Fibroblast of skin of scalp (primary cell): ENCODE measurements at places on chromosomes 3 and 15.

- DNase-seq = no peak
These were observed 109.8 kb downstream of the PLCH1 start for GRCh38 chr3:155635056-155635455.

DNA sequence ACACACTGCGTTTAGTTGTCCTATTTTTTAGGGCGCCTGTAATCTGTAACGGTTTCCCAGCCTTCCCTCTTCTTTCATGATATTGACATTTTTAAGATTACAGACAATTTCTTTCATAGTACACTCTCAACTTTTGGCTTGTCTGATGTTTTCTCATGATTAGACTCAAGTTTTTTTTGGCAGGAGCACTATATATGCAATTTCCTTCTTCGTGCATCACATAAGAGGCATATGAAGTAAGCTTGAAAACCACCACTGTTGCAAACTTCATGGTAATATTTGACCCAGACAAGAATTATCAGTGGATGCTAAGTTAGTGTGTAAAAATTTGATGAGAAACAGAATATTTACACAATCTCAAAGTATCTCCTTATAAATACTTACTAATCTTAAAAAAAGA, 119.2 kb upstream of the CMC1 start:
- DNase-seq = peak; percentile 30

- DNase-seq = no peak
These were observed 19.1 kb upstream of the VILL start for GRCh38 chr3:37971467-37971866.

DNA sequence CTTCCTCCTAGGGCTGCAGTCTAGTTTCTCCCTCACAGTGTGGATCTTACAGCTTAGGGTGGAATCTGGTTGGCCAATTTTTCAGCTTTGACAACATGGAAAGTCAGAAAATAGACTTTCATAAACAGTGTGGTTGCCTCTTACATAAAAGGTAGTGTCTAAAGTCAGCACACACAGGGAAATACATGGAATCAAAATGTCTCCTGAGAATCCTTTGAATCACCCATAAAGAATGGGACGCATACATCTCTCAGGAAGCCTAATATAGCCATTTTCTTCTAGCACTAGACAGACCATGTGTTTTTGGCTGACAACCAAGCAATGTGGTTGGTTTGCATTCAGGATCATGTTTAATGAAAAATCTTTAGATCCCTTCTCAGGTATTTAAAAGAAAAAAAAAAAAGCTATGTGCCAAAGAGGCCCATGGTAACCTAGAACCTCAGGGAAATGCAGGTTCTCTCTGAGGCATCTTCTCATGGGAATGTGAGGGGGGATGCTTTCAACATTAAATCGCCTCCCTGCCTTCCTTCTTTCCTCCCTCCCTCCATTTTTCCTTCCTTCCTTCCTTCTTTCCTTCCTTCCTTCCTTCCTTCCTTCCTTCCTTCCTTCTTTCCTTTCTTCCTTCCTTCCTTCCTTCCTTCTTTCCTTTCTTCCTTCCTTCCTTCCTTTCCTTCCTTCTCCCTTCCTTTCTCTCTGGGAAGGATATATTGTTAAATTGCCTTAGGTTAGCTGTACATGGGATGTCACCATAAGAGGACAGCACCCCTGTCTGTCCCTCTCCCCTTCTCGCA, 34.3 kb upstream of the ZBTB38 start:
- DNase-seq = peak; percentile 96

GRCh38 chr3:185630182-185630622, 44.1 kb downstream of the SENP2 start:
- DNase-seq = peak; percentile 54

DNA sequence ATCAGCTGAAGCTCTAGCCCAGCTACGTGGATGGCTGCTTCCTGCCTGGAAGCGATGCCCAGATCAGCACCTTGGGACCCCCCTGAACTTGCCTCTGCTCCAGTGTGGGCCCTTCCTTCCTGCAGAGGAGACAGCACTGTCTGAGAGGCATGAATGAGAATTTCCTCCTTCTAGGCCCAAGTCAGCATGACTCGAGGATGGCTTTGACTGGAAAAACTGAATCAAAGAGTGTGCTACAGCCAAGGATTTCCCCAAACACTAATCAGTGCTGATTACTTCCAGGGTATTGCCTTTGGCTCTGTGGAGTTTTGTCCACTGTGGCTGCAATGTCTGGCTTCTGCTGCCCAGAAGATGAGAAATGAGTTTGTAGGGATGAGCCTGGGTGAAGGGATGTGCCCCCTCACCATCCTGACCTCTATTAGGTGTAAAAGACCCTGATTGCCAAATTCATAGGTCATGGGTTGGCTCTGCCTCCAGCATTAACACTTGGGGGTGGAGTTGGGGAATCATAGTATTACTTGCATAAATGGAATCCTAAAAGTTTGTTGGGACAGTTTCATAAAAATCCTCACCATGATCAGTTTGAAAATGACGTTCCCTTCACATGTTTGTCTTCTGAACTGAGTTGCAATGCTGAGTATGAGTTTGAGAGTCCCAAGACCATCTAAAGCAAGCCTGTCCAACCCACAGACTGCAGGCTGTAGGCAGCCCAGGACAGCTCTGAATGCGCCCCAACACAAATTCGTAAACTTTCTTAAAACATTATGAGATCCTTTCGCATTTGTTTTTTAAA, 36.7 kb downstream of the FLNB start:
- DNase-seq = peak; percentile 46

DNA sequence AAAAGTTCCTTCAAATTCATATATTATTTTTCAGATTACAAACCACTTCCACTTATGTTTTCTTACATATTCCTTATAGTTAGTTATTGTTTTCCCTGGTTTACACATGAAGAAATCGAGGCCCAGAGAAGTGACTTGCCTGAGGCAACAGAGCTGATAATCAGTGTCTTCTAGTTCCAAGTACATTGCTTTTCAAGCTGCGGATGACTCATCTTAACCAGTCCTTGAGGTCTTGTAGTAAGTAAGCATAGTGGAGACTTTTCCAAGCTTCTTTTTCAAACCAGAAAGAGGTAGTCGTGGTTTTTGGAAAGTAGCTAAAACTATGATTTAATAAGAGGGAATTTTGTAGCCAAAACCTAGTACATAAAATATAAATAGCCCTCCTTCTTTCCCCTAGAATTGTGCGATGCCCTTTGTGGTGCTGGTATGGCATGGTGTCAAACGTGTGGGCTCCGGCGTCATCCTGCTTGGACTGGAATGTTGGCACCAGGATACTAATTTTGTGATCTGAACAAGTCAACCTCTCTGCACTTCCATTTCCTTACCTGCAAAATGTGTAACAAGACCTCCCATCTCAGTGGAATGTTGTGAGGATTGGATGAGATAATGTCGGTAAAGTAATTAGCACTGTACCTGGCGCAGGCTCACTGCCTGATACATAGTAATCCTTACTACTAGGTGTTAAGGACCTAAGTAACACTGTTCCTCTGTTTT, 19.0 kb upstream of the DLG1 start:
- DNase-seq = peak; percentile 88

DNA sequence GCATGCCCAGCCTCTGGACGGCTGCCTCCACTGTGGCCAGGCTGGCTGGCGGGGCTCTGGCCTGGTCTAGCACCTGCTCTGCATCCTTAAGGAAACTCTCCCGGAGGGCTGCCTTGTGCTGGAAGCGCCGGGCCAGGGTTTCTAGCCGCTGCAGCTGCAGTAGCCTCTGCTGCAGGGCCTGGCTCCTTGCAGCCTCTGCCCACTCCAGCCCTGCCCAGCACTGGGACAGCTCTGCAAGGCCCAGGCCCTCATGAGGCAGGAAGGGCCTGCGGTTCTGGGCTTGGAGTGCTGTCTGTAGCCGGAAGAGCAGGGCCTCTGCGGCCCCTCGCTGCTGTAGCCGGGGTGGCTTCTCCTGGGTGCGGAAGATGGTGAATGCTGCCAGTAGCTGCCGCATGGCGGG, 8.0 kb downstream of the SPTBN5 start:
- no peak for DNase-seq

GRCh38 chr3:37346227-37347005, 172.0 kb upstream of the LRRFIP2 start:
- no peak for DNase-seq

GRCh38 chr15:75659928-75660645, 12.4 kb downstream of the SNX33 start:
- no peak for DNase-seq

- no peak for DNase-seq
These were observed 21.7 kb upstream of the PLSCR1 start for GRCh38 chr3:146566138-146566537.

DNA sequence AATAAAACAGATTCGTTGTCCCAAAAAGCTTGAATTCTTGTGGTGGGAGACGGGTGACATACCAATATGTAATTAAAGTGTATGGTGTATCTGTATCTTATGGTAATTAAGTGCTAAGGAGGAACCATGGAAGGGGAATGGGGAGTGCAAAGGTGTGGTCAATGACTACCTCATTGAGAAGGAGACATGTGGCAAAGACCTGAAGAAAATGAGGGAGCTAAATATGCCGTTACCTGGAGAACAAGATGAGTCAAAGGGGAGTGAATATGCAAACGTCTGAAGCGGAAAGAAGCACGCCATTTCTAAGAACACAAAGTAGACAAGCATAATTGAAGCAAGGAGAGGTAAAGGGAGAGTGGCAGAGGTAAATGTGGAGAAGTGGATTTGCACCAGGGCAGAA, 115.7 kb downstream of the SI start:
- no peak for DNase-seq

DNA sequence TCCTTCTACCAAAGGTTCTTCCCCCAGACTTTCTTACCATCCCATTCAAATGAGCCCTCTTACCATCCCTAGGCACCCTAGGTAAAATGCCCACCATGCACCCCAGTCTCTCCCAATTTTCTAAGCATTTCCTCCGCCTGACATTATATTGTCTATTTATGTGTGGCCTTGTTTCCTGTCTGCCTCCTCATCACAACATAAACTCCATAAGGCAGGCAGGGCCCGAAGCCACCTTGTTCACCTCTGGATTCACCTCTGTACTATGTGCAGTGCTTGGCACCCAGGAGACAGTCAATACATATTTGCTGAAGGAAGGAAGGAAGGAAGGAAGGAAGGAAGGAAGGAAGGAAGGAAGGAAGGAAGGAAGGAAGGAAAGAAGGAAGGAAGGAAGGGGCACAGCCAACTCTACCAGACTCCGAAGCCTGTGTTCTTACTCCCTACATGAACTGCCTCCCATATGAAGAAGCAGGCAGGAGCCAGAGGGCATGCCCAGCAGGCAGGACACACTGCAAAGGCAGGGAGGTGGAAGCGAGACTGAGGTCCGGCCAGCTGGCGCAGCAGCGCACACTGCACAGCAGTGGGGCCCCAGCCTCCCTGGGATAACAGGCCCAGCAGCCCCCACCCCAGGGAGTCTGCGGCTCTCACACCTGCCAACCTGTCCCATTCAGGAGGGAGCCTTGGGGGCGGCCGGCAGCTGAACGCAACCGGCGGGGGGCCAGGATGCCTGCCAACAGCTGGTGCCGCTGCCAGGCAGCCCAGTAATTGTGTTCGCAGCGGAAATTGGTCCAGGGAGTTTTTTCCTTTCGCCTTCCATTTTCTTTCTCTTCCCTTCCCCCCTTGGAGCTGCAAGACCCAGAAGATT, 106.0 kb upstream of the LINGO1 start:
- DNase-seq = no peak

GRCh38 chr3:36319680-36320079, 60.6 kb upstream of the STAC start:
- DNase-seq = no peak

DNA sequence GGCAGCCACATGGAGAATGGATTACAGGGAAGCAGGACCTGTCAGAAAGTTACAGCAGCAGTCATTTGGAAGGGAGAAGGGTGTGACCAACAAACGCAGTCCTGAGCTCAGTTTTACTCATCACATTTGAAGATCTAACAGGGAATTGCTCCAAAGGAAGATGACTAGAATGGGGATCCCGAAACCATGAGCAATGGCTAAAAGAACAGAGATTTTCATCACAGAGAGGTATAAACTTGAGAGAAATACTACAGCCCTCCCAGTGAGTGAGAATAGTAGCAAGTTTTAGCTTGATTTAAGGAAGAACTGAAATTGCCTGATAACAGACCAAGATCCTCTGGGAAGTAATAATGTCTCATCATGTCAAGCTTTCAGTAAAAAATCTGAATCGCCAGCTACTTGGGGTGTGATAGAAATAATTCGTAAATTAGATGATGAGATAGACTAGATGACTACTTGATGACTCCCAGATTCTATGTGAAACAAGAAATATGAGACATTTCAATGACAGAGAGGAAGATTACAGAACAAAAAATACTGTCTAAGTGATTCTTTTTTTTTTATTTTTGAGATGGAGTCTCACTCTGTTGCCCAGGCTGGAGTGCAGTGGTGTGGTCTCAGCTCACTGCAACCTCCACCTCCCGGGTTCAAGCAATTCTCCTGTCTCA, 16.9 kb downstream of the CD47 start:
- no peak for DNase-seq

GRCh38 chr3:124972457-124972856, 37.9 kb upstream of the MUC13 start:
- no peak for DNase-seq

DNA sequence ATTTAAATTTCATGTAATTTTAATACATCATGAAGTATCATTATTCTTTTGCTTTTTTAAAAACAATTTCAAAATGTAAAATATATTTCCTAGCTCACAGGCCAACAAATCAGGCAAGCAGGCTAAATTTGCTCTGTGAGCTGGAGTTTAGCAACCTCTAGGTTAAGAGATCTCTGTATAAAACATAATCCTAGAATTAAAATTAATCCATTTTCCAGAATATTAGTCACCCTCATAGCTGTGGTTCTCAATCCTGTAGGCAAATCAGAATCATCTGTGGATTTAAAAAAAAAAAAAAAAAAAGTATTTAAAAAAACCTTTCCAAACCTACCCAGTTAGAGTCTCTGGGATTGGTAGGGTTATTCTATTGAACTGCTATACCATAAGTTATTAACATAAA, 209.7 kb downstream of the MINAR1 start:
- peak; percentile 46 for DNase-seq

- DNase-seq = no peak
These were observed 440 bp downstream of the PRTG start for GRCh38 chr15:55742498-55742926.

- DNase-seq = no peak
These were observed 287.9 kb downstream of the NLGN1 start for GRCh38 chr3:173685456-173685855.

- DNase-seq = no peak
These were observed 247.5 kb downstream of the NR1D2 start for GRCh38 chr3:24192469-24193056.

GRCh38 chr15:52796753-52797520, 6.8 kb upstream of the ONECUT1 start:
- DNase-seq = no peak

DNA sequence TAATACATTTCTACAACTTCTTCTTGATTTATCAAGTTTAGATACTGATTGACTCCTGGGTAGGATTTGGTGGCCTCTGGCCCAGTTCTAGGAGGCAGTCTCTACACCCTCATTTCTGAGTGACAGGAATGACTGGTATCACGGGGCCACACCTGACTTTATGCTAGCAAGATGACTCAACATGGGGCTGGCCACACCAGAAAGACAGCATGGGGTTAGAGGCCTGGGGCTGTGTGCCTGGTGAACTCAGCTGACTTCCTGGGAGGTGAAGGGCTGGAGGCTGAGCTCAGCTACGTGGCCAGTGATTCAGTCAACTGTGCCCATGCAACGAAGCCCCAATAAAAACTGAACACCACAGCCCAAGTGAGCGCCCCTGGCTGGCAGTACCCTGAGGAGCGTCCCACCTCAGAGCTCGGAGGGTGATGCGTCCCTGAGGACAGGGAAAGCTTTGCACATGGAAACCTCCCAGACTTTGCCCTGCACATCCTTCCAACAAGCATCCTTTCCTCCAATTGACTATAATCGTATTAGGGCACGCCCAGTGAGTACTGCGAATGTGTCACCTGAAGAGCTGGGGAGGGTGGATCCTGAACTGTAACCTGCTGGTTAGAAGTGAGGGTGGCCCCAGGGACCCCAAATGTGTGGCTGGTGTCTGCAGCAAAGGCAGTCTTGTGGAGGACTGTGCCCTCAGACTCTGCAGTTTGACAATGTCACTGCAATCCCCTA, 57.2 kb downstream of the NIPA2 start:
- no peak for DNase-seq
